ENCODE measurements at places on chromosomes 2 and 18.

DNA sequence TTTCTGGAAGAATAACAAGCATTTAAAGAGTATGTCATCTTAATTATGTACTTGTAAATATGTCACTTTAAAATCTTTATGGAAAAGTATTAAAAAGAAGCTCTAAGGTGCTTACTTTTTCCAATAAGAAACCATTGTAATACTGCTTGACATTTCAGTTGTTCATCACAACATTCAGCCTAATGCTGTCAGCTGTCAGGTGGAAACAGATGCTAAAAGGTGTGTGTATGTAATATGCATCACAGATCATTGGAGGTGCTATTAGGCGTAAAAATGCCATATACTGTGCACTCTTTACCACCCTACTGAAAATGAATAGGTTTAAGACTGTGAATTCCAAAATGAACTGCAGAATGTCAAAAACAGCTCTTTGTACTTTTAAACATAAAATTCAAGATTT, 40.3 kb downstream of the METTL8 start:
- DNase-seq = no peak

DNA sequence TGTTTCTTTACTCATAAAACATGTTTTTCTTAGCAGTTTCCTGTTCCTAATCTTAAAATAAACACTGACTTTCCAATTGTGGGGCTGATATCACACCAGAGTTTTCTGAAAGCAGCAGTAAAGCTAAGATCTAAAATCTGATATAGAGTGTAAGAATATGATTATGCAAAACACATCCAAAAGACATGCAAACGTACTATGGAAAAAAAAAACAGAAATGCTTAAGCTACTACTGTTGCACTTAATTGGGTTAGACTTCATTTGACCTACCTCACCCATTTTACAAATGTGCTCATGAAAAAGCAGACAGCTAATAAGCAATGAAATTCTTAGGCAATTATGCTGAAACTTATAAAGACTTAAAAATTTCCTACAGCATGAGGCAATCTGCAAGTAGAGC, 10.5 kb downstream of the CYTIP start:
- DNase-seq = no peak

DNA sequence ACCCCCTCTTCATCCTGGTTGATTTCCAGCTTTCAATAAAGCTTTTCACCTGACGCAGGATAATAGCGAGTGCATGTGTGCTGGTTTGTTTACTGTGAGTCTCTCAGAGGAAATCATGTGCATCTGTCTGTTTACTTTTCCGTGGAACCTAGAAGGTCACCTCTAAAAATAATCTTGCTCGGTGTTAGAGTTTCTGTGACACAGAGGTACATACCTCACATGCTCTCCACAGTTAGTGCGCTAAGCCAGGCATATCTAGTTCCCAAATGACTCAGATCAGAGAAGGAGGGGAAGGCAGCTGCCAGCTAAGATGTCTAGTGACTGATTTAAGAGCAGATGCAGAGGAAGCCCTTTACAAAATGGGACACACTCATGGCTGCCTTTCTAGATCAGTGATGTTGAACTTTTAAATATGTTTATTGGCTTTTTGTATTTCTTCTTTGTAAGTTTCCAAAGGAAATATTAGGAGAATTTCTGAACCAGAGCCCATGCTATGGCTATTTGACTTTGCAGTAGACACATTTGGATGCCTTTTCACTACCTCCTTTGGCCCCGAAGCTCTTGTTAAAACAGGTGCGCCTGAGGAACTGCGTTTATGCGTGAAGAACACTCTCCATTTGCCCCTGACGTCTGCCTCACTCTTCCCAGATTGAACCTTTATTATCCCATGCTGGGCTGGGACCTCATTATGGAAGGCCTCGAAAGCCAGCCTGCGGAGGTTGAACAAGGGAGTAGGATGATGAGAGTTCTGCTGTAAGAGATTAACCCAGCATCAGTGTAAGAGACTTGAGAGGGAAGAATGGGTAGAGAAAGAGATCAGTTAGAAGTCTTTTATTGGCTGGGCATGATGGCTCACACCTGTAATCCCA, 145.6 kb downstream of the FAM161A start:
- DNase-seq = no peak

DNA sequence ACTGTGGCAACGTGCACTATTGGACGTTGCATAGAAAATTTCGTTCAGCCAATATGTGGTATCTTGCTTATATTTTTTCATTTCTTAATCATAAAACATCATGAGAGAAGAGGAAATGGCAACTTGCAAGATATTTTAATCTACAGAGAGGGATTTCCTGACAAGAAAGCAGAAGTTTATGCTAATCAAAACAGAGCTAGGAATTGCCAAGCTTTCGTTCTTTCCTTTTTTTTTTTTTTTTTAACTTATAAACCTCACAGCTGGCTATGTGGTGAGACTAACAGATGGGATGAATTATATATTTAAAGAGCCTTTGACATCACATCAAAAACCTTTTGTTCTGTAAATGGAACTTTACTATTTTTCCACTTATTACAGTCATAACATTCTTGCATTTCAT, 1136.9 kb upstream of the TMEFF2 start:
- DNase-seq = no peak

DNA sequence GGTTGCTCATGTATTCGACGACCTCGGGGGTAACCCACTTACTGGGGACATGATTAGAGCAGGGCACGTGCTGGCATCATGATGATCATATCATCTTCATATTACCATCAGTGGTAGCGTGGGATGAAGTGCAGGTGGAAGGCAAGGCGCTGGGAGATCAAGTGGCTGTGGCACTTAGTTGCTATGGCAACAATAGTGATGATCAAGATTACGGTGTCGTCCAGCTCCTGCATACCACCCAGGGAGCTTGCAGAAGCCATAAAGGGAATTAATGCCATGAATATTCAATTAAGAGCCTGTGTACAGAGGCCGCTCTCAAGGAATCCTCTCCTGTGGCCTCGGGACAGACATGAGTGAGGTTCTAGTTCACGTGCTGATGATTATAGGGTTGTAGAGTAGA, 237.2 kb upstream of the COPS8 start:
- DNase-seq = no peak

- DNase-seq = no peak
These were observed 53.1 kb downstream of the PRELID3A start for GRCh38 chr18:12460874-12461273.

DNA sequence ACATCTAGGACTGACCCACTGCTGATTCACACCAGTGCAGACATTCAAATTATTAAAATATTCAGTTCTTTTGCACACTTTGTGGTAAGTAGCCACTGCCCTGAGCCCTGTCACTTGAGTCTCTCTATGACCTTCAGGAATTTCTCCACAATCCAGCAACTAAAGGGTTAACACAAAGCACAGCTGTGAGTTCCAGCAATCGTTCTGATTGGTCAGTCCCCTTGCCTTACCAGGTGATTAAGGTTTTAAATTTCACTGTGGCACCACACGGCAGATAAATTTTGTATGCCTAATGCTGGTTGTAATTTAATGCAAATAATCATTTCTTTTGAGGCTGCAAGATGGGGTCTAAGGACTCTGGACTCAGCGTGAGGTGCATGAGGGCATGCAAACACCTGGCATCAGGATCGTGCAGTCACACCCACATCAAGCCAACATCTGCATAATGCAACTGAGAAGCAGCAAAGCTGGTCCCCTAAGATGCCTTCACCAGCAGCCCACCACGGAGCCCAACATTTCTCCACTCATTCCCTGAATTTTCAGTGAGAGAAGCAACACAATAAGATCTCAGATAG, 36.6 kb downstream of the SLC14A1 start:
- DNase-seq = no peak

GRCh38 chr18:77016936-77017335, 115.6 kb downstream of the MBP start:
- DNase-seq = no peak

DNA sequence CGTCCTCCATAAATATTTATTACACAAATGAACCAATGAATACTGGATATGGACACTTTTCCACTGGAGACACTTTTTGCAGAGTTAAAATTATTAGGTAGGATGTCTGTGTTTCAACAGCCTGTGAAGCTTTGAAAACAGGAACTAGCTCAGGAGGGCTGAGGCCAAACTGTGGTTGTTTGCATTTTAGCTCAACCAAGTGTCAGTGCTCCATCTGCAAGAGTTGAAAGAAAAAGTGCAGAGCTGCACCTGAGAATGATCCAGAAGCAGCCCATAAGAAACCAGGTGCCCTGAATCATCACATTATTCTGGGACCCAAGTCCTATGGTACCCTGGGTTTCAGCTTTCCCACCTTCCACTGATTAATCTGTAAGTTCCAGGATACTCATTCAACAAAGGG, 180.4 kb downstream of the TRIB2 start:
- DNase-seq = no peak

- no peak for DNase-seq
These were observed 260.2 kb upstream of the SESTD1 start for GRCh38 chr2:179524809-179525339.

- DNase-seq = no peak
These were observed 859.5 kb downstream of the LRP1B start for GRCh38 chr2:141271346-141271745.

DNA sequence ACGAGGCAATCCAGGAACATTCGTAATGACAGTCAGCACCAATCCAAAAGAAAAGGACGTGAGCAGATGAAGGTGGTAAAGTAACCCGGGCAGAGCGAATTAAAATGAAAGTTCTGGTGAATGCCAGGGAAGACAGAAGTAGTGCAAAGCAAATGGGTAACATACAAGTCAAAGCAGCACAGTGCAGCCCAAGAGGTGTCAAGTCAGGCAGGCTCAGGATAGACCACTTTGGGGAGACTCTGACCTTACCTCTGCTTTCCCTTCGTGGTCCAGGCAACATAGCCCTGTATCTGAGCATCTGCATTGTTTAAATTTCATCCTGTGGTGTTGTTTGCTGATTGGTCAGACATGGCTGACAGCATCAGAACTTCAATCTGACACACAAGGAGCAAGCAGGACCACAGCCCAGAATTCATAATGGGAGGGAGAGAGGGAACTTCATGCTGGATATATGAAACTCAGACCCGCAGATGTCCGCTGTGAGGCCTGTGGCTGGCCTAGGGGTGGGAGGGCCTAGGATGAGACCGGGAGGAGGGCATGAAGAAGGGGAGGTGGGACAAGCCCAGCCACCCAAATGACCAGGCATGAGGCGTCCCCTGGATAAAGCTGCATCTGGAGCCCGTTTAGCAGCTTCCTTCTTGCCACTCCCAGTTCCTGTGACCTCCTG, 285.7 kb downstream of the TCF4 start:
- DNase-seq = no peak

DNA sequence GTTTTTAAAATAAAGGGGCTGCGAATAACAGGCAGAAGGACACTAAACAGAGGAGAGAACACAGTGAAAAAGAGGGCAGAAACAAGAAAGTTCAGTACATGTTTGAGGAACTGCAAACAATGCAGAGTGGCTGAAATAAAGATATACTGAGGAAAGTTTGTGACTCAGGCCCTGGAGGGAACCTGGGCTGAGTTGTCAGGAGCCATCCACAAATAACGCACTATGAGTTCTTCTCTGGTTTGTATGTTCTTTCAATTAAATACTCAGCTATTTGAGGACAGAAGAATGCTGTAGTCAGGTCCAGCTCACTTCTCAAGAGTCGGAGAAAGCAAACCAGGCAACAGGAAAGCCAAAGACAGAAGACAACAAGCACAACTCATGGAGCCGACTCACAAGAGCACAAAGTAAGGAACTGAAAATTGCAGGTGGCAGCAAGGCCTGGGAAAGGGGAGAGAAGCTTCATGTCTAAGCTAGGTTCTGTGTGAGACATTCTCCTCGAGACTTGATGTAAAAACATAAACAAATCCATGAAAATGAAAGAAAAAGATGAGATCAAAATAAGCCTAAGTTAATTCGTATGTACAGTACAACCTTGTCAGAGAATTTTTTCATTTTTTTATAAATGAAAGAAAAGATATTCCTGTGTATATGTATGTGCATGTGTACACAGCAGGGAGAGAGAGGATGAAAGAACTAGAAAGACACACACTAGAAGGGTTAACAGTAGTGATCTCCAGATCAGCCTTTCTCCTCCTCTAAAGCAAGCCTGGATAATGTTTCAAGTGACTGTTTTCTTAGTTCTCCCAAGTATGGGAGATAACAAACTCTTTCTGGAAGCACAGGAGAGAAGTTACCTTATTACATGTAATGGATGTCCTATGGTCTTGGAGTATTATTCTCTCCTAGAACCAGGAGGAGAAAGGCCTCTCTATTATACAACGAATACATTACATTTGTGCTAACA, 41.5 kb downstream of the CHN1 start:
- no peak for DNase-seq

DNA sequence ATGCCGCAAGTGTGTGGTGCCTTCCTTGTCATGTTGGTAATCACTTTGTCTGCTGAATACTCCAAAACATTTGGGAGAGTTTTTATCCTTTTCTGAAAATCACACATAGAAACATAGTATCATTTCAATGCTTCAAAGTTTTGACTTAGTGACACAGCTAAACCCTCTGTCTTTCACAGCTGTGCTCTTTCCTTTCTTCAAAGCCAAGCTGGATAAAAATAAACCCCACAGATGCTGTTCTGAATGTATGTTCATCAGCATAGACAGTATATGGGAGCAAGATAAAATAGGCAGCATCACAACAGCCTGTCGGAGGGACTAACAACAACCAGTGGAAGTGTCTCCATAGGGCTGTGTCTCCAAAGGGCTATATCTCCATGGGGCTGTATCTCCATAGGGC, 331.3 kb upstream of the DCC start:
- DNase-seq = no peak

DNA sequence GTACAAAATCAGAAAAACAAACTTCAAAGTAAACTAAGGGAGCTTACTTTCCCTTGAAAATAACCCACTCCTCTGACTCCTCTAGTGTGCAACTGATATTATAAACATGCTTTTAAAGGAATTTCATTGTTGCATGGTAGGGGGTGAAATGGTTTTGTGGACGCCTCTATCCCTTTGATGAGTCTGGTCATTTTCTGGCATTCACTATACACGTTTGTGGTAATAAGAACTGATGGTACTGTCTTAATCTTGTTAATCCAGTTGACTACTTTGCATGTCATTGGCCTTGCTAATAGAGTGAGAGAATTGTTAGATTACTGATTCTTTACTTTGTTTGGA, 2.8 kb downstream of the INSIG2 start:
- DNase-seq = no peak

- DNase-seq = peak; percentile 53
These were observed 7.1 kb upstream of the WNT10A start for GRCh38 chr2:218873359-218874194.

- DNase-seq = peak; percentile 31
These were observed 52.3 kb downstream of the RAB10 start for GRCh38 chr2:26086155-26086637.

DNA sequence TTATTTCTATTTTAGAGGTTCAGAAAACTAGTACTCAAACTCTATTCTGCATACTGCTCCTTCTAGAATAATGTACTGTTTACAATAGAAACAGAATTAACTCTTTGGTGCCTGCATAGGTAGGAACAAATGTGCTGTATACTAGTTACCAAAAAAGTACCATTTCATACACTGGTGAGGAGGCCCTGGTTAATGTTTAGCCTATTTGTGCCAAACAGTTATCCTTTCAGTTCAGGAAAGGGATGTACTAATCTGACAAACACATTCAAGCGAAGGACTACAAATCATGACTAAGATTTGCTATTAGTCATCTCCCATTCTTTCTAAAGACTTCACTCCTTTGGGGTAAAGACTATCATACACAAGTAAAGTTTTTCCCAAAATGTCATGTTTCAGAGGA, 47.4 kb downstream of the EXOC6B start:
- no peak for DNase-seq
